NCI-H1436 (cell line): ENCODE measurements at places on chromosomes 5 and 9.

DNA sequence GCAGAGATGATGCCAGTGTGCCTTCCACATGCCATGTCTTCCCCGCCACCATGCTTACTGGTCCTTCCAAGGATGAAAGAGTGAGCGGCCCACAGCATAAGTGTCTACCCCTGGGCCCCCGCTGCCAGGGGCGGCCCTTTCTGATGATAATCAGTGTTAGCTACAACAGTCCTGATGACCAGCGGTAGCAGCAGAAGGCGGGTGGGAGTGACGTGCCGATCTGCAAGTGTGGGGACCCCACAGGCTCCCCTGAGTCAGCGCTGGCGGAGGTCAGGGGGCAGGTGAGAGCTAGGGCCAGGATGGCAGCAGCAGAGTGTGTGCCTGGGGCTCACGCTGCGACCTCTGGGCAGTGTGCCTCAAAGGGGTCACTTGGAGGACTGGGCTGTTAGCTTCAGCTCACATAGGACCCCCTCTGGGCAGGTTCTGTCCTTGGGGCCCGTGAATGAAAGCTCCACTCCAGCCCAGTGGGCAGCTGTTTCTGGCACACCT lies 80.4 kb downstream of the HMCN2 start:
- DNase-seq = no peak

GRCh38 chr5:150350524-150351344 lies 6.8 kb upstream of the TCOF1 start:
- peak; percentile 22 for DNase-seq

- DNase-seq = no peak
Measured at GRCh38 chr9:76856016-76856415, 49.9 kb downstream of the PRUNE2 start.

GRCh38 chr5:181170996-181171395 lies 23.6 kb downstream of the OR2V2 start:
- no peak for DNase-seq

DNA sequence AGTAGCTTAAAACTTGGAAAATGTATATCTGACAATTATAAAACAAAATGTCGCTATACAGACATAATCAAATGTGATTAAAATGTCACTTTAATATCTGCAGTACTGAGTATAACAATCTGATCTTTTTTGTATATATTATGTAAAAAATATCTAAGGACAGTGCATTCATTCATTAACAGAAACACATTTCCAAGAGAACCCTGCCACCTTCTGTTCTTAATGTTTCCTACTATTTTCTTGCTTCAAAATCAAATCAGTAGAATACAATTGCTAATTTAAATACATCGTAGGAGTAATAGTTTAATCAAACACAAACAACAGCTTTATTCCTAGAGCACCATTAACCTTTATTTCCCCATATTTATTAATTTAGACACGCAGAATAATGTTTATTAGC lies 142.6 kb upstream of the ST8SIA4 start:
- no peak for DNase-seq

- no peak for DNase-seq
Measured at GRCh38 chr5:37248421-37248969, 681 bp downstream of the CPLANE1 start.
